ENCODE measurements at places on chromosomes 13 and 19. TPM values are rescaled to one million over a fixed set of nuclear protein-coding genes. Genes with fewer than 3 reads are reported as not detected.

Gene TTC9B
- total RNA-seq = not detected

Gene CBY2
- total RNA-seq = not detected

Gene C1QTNF9
- total RNA-seq = not detected

Gene KISS1R
- 3.3 TPM for total RNA-seq

Gene ZNF560
- not detected for total RNA-seq

Gene PRRG2
- total RNA-seq = 1.4 TPM

Gene ZNF728
- not detected for total RNA-seq

Gene SIN3B
- 41.2 TPM for total RNA-seq

Gene ZNF471
- 0.23 TPM for total RNA-seq

Gene ZNF628
- total RNA-seq = 11.0 TPM

Gene SGCG
- not detected for total RNA-seq

Gene IRGC
- total RNA-seq = not detected

Gene SMIM24
- total RNA-seq = not detected

Gene LILRB4
- not detected for total RNA-seq

Gene TINCR
- 0.81 TPM for total RNA-seq

Gene PDX1
- not detected for total RNA-seq

Gene ZNF709
- total RNA-seq = 1.4 TPM

Gene ZNF418
- 1.8 TPM for total RNA-seq

Gene DENND1C
- 55.8 TPM for total RNA-seq

Gene LGALS13
- not detected for total RNA-seq

Gene HSPH1
- total RNA-seq = 333 TPM

Gene ONECUT3
- total RNA-seq = not detected

Gene CCDC122
- 1.5 TPM for total RNA-seq

Gene ZNF224
- 8.2 TPM for total RNA-seq

Gene JAK3
- 220 TPM for total RNA-seq

Gene C2CD4C
- 0.14 TPM for total RNA-seq

Gene ZNF615
- total RNA-seq = 4.2 TPM

Gene RPL28
- 3,363 TPM for total RNA-seq

Gene SOX1
- 0.10 TPM for total RNA-seq

Data from activated T-cell treated with anti-CD3 and anti-CD28 coated beads, Interleukin-2, amount 50 U/mL, for 4 hours (primary cell).